Effector memory CD8-positive, alpha-beta T cell (primary cell): ENCODE measurements at places on chromosomes 1 and 21.

- DNase-seq: no peak
Measured at GRCh38 chr1:228268881-228269265, 61.0 kb downstream of the OBSCN start.

GRCh38 chr1:63772876-63773275, 941 bp upstream of the ROR1 start:
- no peak for DNase-seq

- no peak for DNase-seq
Measured at GRCh38 chr1:174158767-174159251, 511 bp upstream of the RABGAP1L start.

DNA sequence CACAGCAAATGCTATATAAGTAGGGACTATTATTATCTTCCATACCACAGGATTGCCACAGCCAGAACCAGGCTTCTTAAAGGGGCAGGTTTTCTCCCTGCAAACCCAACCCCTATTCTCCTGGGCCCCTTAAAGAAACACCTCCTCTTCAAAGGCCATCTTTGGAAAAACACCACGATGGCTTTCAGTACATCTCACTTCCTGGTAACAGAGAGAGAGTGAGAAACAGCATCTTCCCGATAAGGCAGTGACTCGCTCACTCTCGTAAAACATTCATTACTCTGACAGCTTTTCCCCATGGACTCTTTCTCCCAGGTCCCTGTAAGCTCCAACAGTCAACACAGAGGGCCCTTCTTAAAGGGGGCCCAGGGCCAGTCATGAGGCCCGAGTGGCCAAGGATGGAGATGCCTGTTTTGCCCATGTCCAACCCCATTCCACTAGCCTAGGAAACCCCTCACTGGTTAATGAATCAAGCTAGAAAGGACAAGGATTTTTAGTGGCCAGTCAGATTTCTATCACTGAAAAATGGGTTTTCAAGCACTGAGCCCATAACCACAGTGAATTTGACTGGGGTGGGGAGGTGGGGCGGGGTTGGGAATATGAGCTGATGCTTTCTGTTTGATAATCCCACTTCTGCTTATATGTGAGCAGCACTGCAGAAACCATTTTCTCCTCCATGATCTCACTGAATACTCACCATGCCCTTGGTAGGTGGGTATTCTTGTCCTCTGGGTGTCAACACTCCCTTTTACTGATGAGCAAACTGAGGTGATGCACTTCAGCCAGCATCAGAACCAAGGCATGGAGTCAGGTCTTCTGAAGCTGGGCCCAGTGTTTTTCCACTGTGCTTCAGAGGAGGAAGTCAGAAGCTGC, 3.6 kb upstream of the NAV1 start:
- DNase-seq: no peak

- DNase-seq: no peak
Measured at GRCh38 chr1:230065571-230065970, 1.5 kb upstream of the GALNT2 start.

DNA sequence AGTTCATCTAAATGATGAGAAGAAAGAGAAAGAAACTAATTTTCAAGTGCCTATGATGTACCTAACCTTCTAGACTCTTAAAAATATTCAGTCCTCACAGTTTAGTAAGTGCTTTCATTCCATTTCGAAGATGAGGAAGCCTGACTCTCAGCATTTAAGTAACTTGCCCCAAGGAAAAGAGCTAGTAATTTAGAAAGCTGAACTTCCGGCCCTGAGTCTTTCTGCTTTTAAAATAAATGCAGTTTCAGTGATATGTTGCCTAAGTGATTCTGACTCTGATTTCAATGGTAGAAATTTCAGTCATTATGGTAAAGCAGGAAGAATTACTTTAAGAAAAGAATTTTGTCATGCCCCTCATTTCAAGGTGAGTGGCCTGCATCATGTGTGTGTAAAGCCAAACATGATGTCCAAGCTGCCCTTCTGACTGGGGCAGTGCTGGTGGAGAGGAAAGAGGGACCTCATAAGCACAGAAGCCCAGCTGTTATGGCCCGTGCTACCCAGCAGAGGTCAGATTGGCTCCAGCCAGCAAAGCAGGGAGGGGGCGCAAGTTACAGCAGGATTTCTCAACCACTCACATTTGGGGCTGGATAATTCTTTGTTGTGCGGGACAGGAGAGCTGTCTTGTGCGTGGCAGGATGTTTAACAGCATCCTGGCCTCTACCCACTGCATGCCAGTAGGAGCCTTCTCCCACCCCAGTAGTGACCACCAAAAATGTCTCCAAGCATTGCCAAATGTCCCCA, 10.7 kb downstream of the ATP1A4 start:
- no peak for DNase-seq

GRCh38 chr1:67552336-67552759, 122.1 kb upstream of the SERBP1 start:
- DNase-seq: no peak
